ENCODE measurements at places on chromosomes 5 and 9.

- DNase-seq, result no peak
These were observed 58.6 kb downstream of the ITGA1 start for GRCh38 chr5:52846182-52846842.

- no peak for DNase-seq
These were observed 479.5 kb downstream of the TAF11L14 start for GRCh38 chr5:18113721-18114120.

- no peak for DNase-seq
These were observed 115.8 kb upstream of the SLIT3 start for GRCh38 chr5:169416583-169417196.

- no peak for DNase-seq
These were observed 22.4 kb downstream of the BOD1 start for GRCh38 chr5:173594061-173594460.

GRCh38 chr9:26426551-26427131 lies 466.0 kb downstream of the CAAP1 start:
- DNase-seq, result no peak

DNA sequence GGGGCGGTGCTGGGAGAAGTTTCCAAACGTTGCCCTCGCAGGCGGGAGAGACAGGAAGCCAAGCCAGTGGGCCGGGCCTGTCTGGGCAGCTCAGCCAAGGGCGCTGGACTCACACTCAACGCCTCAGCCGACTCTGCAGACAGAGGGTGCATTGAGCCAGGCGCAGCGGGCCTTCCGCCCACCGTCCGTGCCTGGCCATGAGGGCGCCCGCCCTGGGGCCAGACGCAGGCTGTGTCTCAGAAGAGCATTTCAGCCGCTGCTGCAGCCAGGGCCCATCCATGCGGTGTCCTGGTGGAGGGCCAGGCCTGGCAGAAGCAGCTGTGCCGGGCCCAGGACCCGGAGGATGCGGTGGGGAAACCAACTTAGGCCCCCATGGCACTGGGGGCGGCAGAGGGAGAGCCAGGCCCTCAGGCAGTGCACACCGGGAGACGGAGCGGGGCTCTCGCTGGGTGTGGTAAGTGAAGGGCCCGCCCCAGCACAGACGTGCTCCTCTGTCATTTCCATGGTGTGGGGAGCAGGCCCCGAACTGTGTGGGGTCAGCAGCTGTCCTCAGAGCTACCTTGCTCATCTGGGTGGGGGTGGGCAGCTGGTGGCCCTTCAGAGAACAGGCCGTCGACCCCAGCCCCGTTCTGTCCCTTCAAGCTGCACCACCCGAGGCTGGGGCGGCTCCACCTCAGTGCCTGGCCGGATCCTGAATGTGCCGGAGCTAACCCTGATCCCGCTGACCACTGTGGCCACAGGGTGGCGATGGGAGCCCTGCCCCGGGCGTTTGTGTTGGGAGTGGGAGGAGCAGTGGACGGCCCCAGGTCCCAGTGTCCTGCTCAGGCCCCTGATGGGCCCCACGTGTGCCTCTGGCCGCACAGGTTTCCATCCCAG lies 18.0 kb downstream of the DNLZ start:
- DNase-seq, result no peak

GRCh38 chr5:160230686-160231527 lies 1.6 kb downstream of the FABP6 start:
- no peak for DNase-seq

GRCh38 chr5:138755084-138755748 lies 2.0 kb downstream of the CTNNA1 start:
- no peak for DNase-seq

GRCh38 chr5:28708472-28708871 lies 1670.1 kb upstream of the CDH9 start:
- no peak for DNase-seq

Data from NCI-H526 (cell line).